Right forelimb (tissue), 1 donor: ENCODE measurements at places on chromosomes 2 and 18.

DNA sequence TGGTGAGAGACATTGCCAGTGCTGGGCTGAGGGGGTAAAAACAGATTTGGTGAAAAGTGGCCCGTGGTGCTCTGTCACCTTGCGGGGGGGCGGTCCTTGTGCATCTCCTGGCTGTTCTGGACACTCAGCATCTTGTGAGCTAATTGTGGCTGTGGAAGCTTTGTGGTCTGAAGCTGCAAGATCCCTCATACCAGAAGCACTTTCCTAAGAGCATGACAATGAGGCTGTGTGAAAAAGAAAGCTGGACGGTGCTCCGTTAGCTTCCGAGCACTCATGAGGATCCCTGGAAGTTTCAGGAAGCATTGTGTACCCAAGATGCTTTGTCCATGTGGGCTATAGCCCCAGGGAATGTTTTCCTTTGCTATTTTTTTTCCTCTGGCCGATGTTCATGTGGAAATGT lies 74.5 kb downstream of the CABLES1 start:
- no peak for DNase-seq

DNA sequence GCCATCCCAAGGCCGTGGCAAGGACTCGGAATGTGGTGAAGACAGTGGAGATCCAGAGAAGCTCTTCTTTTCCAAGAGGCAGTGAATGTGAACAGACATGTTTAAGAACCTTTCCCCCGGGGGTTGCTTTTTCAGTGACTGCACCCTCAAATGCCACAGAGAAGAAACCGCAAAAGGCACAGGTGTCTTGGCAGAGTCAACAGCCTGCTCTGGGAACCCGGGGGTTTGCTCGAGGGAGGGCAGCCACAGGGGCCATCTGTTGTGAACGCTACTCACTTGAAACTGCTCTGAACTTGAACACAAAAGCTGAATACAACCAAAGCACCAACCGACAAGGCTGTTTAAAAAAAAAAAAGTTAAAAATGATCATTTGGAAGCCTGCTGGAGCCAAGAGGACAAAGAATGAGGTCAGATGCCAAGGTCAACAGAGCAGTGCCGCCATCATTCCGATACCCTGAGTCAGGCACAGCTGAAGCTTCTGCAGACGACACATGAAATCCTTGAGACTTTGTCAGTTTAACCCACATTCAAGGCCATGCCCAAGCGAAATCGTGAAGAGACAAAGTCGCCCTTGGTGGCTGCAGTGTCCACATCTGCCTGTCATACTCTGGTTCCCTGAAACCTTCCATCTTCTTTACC lies 47.4 kb downstream of the PSMG2 start:
- no peak for DNase-seq

GRCh38 chr2:133142087-133142486 lies 426.2 kb downstream of the NCKAP5 start:
- DNase-seq: no peak

DNA sequence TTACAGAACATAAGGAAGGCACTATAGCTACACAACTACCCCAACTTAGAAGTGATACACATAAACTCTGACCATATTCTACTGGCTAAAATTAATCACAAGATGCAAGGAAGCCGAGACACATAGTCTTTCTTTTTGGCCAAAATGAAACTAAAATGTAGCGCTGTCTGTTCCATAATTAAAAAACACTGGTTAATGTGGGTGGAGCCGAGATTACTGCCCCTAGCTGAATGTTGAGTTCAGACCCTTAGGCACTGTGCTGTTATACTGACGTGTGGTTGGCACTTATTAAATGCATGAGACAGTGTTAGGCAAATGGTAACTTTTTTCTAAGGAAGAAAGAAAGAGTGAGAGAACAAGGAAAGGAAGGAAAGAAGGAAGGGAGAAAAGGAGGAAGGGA lies 254.6 kb upstream of the RND3 start:
- no peak for DNase-seq

- DNase-seq: no peak
Measured at GRCh38 chr2:231319867-231320266, 75.6 kb upstream of the B3GNT7 start.

- DNase-seq: no peak
Measured at GRCh38 chr2:25992556-25992955, 10.3 kb upstream of the KIF3C start.

- no peak for DNase-seq
Measured at GRCh38 chr2:231522418-231523180, 7.6 kb downstream of the NMUR1 start.

GRCh38 chr18:64219517-64219916 lies 70.6 kb upstream of the LINC00305 start:
- no peak for DNase-seq

- DNase-seq: no peak
Measured at GRCh38 chr2:215536510-215536909, 100.6 kb upstream of the FN1 start.

GRCh38 chr2:74078466-74078865 lies 69.2 kb downstream of the BOLA3 start:
- DNase-seq: no peak

GRCh38 chr2:64535024-64535423 lies 10.9 kb downstream of the AFTPH start:
- DNase-seq: no peak

DNA sequence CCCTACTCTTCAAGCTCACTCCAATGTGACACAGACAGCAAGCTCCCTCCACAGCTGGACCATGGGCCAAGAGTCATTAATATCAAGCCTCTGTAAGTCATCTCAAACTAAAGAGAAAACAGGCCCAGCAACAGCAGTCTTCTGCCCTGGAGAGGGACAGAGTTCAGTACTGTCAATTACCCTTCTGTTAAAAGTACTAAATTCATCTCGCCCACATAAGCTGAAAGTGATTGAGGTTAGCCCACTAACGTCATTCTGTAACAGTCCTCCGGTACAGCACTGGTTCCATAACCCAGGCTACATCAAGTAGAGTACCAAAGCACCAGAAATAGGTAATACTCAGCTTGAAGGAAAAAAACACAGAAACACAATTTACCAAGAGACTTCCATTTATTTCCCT lies 25.9 kb downstream of the THADA start:
- DNase-seq: no peak

- DNase-seq: no peak
Measured at GRCh38 chr18:76131738-76132137, 363.3 kb downstream of the ZNF516 start.

DNA sequence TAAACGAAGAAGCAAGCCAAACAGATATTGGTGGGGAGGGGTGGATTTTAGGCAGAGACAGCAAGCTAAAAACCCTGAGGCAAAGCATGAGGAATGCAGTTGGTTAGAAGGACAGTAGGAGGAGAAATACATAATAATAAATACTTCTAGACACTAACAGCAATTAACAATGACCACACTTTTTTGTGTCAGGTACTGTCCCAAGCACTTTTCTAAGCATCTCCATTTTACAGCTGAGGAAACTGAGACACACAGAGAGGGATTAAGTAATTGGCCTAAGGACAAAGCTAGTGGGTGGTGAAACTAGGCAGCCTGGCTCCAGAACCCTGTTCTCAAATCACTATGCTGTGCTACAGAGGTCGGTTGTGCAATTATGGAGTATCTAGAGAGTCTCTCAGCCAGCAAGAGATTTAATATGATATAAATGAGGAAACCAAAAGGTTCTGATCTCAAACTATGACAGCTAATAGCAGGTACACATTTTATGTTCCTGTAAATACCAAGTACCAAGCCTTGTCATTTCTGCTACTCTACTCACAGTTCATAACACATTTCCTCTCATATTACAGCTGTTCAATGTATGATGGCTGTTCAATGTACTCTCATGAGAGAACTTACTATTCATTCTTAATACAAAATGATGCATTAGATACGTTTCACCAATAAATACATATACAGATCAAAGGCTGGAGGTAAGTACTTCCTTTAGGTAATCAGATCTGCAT lies 5.3 kb downstream of the MAP4K3 start:
- no peak for DNase-seq

GRCh38 chr2:108124736-108125495 lies 114.9 kb upstream of the SULT1C3 start:
- no peak for DNase-seq

DNA sequence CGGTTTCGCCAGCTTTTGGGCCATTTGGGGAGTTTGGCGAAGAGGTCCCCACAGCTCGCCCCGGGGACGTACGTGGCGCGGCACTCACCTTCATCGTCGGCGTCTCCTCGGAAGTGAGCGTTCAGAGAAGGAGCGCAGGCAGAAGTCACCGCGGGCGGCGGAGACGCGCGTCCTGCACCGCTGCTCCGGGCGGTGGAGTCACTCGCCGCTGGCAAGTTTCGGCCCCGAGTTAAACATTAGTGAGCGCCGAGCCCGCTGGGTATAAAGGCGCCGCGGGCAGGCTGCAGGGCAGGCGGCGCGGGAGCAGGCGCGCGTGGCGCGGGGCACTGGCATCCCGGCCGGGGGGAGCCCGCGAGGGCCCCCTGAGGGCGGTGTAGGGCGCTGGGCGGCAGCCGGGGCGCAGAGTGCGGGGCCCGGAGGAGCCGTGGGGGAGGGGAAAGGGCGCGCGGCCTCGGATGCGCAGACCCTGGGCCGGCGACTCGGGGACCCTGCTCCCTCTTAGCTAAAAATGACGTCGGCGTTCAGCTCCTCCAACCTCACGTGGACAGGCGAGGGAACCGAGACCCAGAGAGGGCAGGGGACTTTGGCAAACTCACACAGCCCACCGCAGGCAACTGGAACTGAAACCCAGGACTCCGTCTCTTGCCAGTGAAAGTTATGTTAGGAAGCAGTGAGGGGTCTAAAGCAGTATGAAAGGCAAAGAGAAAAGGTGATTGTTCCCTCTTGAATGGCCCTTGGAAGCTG lies at the start of gene DPP4:
Gene DPP4 (minus strand): TSS at position 328 of the 744 bp plus-strand sequence. CDS start 234 bp downstream, at position 94.
- DNase-seq: peak; percentile 56

- no peak for DNase-seq
Measured at GRCh38 chr2:153455861-153456260, 22.7 kb downstream of the RPRM start.

- DNase-seq: no peak
Measured at GRCh38 chr18:44678725-44679055, 2.0 kb upstream of the SETBP1 start.

- no peak for DNase-seq
Measured at GRCh38 chr18:71374294-71375000, 1085.6 kb downstream of the SOCS6 start.

- no peak for DNase-seq
Measured at GRCh38 chr2:20198001-20198400, 26.9 kb downstream of the SDC1 start.

DNA sequence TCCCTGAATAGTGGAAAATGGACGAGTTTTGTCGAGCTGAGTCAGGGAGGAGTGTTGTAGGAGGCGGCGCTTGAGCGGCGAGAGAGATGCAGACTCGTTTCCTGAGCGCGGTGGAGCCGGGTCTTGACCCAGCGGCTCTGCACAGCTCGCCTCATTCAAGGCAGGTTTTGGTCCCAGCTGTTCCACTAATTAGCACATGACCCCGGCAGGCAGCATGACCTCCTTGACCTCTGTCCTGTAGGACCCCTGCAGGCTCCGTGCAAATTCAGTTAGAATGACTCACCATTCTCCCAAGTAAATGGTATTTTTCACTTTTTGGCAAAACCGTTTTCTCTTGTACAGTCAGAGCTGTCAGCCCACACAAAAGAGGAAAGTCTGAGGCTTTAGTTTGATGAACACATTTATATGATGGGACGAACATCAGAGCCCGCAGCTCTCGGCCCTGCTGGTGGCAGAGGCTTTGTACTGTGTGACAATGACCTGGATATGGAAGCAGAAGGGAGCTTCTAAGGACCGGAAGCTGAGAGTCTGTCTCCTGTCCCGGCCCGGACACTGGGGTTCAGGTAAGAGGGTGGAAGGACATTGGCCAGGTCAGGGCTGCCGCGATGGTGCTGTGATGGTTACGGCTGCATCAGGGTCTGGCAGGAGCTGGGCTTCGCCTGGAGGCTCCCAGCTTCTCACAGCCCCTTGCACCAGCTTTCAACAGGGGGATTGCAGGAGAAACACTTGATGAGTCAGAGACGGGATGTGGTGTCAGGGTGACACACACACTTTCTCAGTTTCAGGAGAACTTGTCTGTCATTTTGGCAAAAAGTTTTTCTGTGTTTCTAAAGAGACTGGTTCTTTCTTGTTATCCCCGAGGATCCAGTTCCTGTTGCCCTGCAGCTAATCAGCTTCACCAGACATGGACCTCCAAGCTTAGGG lies 29.9 kb upstream of the ALKAL2 start:
- DNase-seq: no peak

- DNase-seq: no peak
Measured at GRCh38 chr2:207226671-207227061, 60.9 kb upstream of the KLF7 start.

- DNase-seq: no peak
Measured at GRCh38 chr2:174711206-174711605, 53.1 kb downstream of the CHRNA1 start.
